SK-N-SH (cell line): ENCODE measurements at places on chromosomes 7 and 10.
A peak's percentile ranks its signal among the peaks of the same experiment; 100 is the strongest.

- DNase-seq, result no peak
Observed at GRCh38 chr10:129259128-129259815, 207.8 kb upstream of the MGMT start.

GRCh38 chr10:77603534-77603927, 34.1 kb downstream of the KCNMA1 start:
- peak; percentile 34 for DNase-seq

GRCh38 chr7:191981-192649, at the start of gene FAM20C:
Gene FAM20C, plus strand, starts transcription at chr7:192571. Its CDS starts 629 bp downstream, at chr7:193200.
- DNase-seq, result peak; percentile 91

GRCh38 chr10:27743877-27744801, 1.5 kb downstream of the MKX start:
- DNase-seq, result peak; percentile 24

DNA sequence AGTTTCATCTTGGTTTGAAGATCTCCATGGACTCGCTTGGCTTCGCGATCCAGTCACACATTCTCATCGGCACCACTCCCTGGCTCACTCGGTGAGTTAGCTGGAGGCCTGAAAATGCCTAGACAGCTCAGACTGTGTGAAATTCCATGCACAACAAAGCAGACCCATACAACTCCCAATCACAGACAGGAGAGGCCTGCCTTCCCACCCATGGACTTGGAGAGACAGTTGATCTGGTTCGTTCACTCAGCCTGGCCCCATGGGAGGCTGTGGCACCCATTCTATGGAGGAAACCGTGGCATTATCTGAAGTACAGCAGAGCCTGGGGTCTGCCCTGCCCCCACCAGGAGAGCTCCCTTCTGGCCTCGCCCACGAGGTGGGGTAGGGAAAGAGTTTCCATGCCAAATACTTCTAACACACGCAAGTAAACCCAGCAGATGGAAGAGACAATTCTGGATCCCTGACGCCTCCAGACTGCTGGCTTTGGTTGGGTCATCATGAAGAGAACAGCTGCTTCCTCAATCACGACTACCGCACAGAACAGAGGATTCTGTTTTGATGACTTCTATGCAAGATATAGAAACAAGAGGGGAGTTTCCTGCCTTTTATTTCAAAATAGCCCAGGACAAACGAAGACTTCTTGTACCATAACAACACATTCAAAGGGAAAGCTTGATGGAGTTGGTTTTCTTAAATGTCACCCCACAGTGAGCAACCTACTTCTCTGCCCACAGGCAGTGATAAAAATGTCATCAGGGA, 15.9 kb downstream of the FAM53B start:
- no peak for DNase-seq

GRCh38 chr7:132117181-132117580, 459.1 kb downstream of the PLXNA4 start:
- DNase-seq, result peak; percentile 30

GRCh38 chr7:75033064-75033463, 40.5 kb downstream of the RCC1L start:
- peak; percentile 74 for DNase-seq

- DNase-seq, result no peak
Observed at GRCh38 chr7:21167942-21168341, 259.9 kb upstream of the SP4 start.

DNA sequence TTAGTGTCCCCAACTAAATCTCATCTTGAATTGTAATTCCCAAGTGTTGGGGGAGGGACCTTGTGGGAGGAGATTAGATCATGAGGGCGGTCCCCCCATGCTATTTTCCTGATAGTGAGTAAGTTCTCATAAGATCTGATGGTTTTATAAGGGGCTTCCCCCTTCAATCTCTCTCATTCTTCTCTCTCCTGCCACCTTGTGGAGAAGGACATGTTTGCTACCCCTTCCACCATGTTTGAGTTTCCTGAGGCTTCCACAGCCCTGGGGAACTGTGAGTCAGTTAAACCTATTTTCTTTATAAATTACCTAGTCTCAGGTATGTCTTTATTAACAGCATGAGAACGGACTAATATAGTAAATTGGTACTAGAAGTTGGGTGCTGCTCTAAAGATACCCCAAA, 365.6 kb downstream of the ANKRD7 start:
- no peak for DNase-seq

DNA sequence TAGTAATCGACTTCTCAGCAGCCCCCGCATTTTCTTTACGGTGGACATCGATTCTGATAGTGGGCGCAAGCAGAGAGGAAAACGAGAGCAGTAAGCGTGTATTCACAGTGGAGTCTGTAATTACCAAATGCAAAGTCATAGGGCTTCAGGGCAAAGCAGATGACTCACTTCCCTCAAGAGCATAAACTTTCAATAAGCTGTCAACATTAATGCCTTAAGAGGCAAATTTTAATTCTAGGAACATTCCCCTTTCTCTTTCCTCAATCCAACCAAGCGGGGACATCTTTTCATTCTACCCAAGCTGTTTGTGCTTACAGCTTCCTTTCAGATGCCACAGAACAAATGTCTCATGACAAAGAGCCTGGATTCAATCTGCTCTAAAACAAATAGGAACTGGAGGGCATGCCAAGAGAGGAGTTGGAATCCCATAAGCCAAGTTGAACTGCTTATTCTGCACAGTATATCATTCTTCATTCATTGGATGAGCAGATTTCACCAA, 48.6 kb downstream of the MALSU1 start:
- no peak for DNase-seq
